ENCODE measurements at places on chromosomes 4 and X.

GRCh38 chr4:94410678-94411206, 41.0 kb upstream of the PDLIM5 start:
- DNase-seq, result no peak

DNA sequence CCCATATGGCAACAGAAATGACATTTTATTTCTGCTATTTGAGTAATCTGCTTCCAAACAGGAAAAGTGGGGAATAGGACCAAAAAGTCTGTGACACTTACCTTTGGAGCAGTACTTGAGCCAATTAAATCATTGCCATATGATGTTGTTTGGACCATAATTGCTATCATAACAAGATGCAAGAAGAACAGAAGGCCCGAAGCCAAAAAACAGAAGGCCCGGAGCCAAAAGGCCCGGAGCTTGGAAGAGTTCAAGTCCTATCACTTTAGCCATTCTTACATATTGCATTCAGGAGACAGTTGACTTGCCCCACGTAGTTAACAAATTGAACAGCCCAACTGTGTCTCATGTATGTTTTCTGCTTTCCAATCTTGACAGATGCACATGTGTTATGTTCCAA, 285.6 kb downstream of the ARHGAP24 start:
- no peak for DNase-seq

DNA sequence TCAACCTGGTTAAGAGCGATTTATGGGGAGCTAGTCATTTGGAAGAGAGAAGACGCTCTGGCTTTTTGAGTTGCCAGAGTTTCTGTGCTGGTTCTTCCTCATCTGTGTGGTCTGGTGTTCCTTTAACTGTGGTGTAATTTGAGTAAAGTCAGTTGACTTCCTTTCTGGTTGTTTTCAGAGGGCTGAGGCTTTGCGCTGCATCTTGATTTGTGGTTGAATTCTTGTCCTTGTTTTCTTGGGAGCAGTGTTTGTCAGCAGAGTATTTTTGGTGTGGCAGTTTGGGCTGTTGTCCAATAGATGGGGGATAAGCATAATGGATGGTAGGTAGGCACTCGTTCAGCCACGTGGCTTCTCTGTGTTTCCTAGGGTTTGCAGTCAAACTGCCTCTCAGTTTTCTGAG, 2143.2 kb upstream of the TENM3 start:
- no peak for DNase-seq

GRCh38 chrX:42694260-42694815, 83.6 kb downstream of the PPP1R2C start:
- no peak for DNase-seq

DNA sequence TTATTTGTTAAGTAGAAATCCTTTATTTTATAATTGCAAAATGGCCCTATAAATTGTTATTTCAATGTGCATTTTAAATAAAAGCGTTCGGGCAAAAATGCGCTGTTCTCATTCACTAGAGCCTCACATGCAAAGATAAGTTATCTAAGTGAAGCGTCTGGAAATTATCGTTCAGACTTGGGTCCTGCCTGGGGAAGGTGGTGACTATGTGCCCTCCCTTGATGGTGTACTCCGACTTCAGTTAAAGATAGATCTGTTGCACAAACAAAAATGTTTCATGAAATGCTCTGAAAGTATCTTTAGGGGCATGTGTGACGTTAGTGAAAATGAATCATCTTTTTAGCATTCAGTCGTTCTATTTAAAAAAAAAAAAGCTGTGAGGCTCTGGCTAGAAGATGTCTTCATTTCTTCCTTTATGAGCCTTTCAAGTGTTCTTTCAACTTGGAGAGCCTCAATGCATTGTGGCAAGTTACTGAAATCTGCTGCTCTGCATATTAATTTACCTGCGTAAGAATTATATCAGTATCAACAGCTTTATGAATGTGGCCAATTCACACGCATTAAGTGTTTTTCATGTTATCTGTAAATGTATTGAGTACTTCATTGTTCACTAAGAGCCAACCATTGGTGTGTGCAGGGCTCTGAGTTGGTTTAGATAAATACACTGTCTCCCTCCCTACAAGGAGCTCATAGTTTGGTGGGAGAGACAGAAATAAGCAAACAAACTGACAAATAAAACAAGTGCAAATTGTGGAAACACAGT, 83.0 kb downstream of the AFF1 start:
- no peak for DNase-seq

- DNase-seq, result no peak
These were observed 17.5 kb downstream of the ZNF330 start for GRCh38 chr4:141238186-141238585.
